ENCODE measurements at places on chromosomes 4 and X.
A peak's percentile ranks its signal among the peaks of the same experiment; 100 is the strongest.

DNA sequence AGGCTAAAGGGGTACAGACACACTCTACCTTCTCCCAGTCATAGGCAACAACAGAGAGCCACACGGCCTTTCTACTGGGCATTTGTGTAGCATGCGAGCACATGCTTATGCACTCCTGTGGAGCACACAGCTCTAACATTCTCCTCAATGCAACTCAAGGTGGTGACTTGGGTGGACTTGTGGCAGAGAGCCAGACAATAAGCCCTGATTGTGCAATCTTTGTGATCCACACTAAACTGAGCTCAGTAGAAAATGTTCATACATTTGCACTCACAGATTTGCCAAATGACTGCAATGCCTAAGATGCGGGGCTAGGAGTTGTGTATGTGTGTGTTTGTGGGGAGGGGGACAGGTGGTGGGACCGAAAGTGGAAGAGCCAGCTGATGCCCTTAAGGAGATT, 31.4 kb upstream of the SETD7 start:
- no peak overlapping the region for H3K4me3 ChIP-seq
- peaks cover 17% of the 10 kb centered on the region for H3K27me3 ChIP-seq

DNA sequence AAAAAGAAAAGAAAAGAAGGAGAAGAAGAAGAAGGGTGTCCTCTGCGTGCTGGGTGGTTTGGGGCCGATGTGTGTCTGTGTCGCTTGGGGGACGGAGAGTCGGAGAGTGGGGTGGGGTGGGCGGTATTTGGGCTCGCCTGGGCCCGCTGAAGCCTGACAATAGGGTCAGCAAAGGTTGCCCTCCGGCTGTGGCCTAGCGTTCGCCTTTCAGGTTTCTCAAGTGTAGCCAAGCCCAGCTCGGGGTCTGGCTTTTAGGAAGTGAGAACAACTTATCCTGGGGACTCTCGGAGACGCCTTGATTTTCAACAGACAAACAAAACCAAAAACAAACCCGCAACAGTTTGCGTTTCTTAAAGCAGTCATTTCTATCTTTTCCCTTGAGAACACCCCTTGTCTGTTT, 4.1 kb upstream of the SOX3 start:
- no peak overlapping the region for H3K4me3 ChIP-seq
- no peak for DNase-seq
- peaks cover 54% of the 10 kb centered on the region for H3K27me3 ChIP-seq
- H3K36me3 ChIP-seq, result no peaks in the 10 kb centered on the region
- H3K4me1 ChIP-seq, result no peaks in the 10 kb centered on the region

- H3K4me1 ChIP-seq, result peaks cover 6% of the 10 kb centered on the region
- no peak overlapping the region for H3K27ac ChIP-seq
- H3K27me3 ChIP-seq, result no peaks in the 10 kb centered on the region
- no peak for DNase-seq
- no peaks in the 10 kb centered on the region for H3K36me3 ChIP-seq
Observed at GRCh38 chrX:74349387-74349786, 45.4 kb downstream of the ZCCHC13 start.

DNA sequence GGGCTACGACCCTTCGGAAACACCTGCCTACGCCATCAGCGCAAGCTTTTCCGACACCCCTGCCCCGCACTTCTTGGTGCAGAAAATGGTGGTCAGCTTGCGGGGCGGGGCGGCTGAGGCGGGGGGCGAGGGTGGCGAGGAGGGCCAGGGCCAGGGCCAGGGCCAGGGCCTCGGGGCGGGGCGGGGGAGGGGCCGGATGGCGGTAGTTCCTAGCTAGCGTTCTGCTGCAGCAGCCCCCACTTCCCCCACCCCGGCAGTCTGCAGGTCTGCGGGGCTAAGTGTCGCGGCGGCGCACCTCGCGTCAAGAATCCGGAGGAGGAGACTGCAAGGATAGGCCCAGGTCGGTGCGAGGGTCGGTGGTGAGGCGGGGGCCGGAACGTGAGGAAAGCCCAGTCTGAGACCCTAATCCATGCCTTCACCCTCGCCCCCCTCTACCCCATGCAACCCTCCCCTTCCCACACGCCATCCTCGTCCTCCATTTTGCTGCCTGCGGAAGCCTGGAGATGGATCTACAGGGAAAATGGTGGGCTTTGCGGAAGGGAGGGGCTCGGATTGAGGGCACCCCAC, 600 bp downstream of the BEX4 start:
- peak overlapping the region; percentile 64 for H3K4me3 ChIP-seq
- H3K36me3 ChIP-seq, result peaks cover 4% of the 10 kb centered on the region
- DNase-seq, result peak; percentile 3

DNA sequence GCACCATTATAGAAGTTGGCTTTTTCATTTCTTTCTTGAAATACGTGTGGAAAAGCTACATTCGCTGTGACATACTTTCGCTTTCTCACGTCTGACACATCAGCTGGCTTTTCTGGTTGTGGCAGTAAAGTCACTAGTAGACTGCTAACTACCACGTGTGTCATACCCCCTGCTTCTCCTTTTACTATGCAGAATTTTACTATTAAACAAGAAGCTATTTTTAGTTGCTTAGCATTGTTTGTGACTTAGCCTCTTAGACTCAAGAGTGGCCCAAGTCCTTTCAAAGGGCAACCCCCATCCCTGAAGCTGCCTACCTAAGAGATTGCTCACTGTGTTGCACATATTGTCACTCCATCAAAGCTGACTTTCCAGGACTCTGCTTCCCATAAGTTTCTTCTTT, 2.1 kb upstream of the IL2 start:
- peak overlapping the region; percentile 26 for H3K27ac ChIP-seq
- peaks cover 8% of the 10 kb centered on the region for H3K36me3 ChIP-seq
- peak overlapping the region; percentile 81 for H3K4me3 ChIP-seq
- peaks cover 35% of the 10 kb centered on the region for H3K4me1 ChIP-seq
- no peaks in the 10 kb centered on the region for H3K27me3 ChIP-seq

GRCh38 chr4:109560687-109561461, 828 bp downstream of the MCUB start:
- H3K27me3 ChIP-seq, result no peaks in the 10 kb centered on the region
- peak overlapping the region; percentile 99 for H3K27ac ChIP-seq
- DNase-seq, result peak; percentile 70
- peak overlapping the region; percentile 98 for H3K4me3 ChIP-seq

DNA sequence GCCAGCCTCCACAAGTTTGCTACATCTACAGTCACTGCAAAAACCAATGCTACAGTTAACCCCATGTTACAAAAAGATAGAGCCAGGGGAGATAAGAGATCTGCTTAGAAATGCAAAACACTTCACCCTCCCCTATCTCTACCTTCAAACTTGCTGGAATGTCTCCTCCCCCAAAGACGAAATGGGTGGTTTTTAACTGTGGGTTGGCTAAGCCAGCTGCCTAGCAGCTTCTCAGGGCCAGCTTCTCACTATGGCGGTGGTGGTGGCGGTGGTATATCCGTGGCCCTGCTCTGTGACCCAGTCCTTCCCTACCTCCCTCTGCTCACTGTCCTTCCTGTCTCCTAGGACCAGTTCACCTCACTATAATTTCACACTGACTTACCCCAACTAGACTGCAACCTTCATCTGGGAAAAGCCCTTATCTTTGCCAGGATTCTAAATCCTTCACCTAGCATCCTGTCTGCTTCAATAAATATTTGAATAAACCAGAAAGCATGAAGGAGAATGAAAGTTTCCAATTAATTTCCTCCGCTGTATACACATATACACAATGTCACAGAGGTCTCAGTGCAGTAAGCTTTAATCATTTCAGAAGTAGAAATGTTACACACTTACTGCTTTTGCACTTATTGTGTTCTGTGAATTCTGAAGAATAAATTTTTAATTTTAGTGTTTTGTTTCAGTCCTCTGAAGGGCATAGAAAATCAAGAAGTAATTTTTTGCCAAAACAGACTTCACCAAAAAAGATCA, 46.3 kb downstream of the SH3KBP1 start:
- no peaks in the 10 kb centered on the region for H3K27me3 ChIP-seq
- H3K36me3 ChIP-seq, result peaks cover 19% of the 10 kb centered on the region
- peak overlapping the region; percentile 91 for H3K27ac ChIP-seq
- DNase-seq, result peak; percentile 60

- H3K4me3 ChIP-seq, result no peak overlapping the region
- DNase-seq, result no peak
- H3K4me1 ChIP-seq, result no peaks in the 10 kb centered on the region
- no peaks in the 10 kb centered on the region for H3K36me3 ChIP-seq
- H3K27me3 ChIP-seq, result peaks cover 7% of the 10 kb centered on the region
Observed at GRCh38 chrX:137195991-137196390, 162.2 kb upstream of the GPR101 start.

- peaks cover 43% of the 10 kb centered on the region for H3K27me3 ChIP-seq
- DNase-seq, result no peak
- peaks cover 6% of the 10 kb centered on the region for H3K4me1 ChIP-seq
- H3K27ac ChIP-seq, result no peak overlapping the region
Observed at GRCh38 chr4:578451-579443, 2.7 kb upstream of the TMEM271 start.

DNA sequence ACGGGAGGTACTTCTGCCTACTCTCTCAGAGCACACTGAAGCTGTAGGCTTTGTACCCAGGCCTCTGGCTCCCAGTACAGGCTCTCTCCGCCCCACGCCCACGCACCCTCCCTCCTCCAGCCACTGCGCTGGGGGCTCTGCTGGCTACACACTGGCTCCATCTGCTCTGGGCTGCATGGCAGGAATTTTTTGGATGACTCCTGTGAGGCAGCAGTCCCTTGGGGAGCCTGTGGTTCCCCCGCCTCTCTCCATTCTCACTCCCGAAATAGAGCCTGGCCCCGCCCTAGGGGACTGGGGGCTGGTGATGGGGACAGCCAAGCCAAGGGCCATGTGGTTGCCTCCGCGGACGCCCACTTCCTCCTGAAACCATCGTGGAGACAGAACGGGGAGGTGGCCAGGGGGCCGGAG, 58.1 kb upstream of the ADRA2C start:
- no peak overlapping the region for H3K4me3 ChIP-seq
- H3K27me3 ChIP-seq, result peaks cover 2% of the 10 kb centered on the region
- H3K36me3 ChIP-seq, result no peaks in the 10 kb centered on the region
- no peak overlapping the region for H3K27ac ChIP-seq
- no peaks in the 10 kb centered on the region for H3K4me1 ChIP-seq

DNA sequence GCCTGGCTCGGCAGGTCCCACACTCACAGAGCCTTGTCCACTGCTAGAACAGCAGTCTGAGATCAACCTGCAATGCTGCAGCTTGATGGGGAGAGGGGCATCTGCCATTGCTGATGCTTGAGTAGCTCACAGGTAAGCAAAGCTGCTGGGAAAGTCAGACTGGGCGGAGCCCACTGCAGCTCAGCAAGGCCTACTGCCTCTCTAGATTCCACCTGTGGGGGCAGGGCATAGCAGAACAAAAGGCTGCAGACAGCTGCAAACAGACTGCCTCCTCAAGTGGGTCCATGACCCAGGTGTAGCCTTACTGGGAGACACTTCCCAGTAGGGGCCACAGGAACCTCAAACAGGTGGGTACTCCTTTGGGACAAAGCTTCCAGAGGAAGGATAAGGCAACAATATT, 110.6 kb upstream of the ADAMTS3 start:
- H3K27me3 ChIP-seq, result no peaks in the 10 kb centered on the region
- no peak overlapping the region for H3K4me3 ChIP-seq
- no peaks in the 10 kb centered on the region for H3K36me3 ChIP-seq
- H3K27ac ChIP-seq, result no peak overlapping the region
- no peak for DNase-seq

GRCh38 chr4:56843421-56843899, 22.0 kb upstream of the SPINK2 start:
- DNase-seq, result no peak
- no peaks in the 10 kb centered on the region for H3K36me3 ChIP-seq
- no peaks in the 10 kb centered on the region for H3K4me1 ChIP-seq

GRCh38 chr4:37244583-37245390, at the start of gene NWD2:
Gene NWD2 (plus strand): TSS chr4:37244743. CDS start chr4:37245068, 325 bp downstream.
- no peaks in the 10 kb centered on the region for H3K36me3 ChIP-seq
- DNase-seq, result no peak
- no peak within 1 kb of the TSS for H3K4me3 ChIP-seq
- H3K27me3 ChIP-seq, result peaks cover 53% of the 10 kb centered on the region

GRCh38 chrX:19122641-19123009, 357 bp upstream of the ADGRG2 start:
- H3K4me1 ChIP-seq, result no peaks in the 10 kb centered on the region
- H3K27me3 ChIP-seq, result peaks cover 50% of the 10 kb centered on the region
- no peaks in the 10 kb centered on the region for H3K36me3 ChIP-seq
- H3K4me3 ChIP-seq, result no peak overlapping the region
